ENCODE measurements at places on chromosomes 16 and 17.

DNA sequence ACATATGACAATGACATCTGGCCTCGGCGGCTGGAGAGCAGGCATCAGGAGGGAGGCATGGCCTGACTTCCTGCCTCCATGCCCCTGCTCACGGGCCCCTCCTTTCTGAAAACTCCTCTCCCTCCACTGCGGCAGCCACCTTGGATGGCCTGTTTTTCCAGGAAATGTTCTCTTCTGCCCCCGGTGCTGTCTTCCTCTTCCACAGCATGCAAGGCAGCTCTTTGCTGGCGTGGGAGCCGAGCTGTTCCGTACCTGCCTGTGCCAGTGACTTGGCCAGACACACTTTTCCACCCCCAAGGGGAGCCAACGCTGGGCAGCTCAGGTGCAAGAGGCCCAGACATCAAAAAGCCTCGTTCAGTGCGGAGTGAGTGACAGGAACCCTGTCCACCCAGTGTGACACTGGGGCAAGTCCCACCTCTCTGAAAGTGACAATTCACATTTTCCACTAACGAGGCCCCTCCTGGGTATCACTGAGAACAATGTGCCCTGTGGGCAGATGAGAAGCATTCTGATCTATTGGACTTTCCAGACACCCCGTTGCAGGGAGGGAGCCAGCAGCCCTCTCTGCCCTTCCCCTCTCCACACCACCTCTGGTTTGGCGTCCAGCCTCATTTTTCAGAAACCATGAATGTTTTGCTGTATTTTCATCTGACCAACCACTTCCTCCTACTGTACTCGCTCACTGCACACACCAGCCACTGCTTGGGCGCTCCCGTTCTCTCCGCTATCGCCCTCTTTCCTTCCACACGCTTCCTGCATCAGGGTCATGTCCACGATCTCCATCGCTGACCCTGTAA, 31.2 kb downstream of the NSMCE1 start:
- peak; percentile 27 for DNase-seq

DNA sequence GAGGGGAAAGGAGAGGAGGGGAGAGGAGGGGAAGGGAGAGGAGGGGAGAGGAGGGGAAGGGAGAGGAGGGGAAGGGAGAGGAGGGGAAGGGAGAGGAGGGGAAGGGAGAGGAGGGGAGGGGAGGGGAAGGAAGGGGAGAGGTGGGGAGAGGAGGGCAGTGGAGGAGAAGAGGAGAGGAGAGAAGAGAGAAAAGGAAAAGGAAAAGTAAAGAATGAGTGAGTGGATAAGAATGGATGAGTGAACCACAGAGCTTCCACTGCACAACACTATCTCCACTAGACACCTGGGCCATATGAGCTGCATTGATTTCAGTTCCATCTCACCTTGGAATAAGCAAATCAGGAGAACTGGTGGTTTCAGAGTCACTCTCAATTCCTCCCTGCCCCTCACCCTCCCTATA, 204.1 kb upstream of the TOX3 start:
- DNase-seq = no peak

GRCh38 chr17:28521311-28522085, 15.3 kb downstream of the FOXN1 start:
- no peak for DNase-seq

DNA sequence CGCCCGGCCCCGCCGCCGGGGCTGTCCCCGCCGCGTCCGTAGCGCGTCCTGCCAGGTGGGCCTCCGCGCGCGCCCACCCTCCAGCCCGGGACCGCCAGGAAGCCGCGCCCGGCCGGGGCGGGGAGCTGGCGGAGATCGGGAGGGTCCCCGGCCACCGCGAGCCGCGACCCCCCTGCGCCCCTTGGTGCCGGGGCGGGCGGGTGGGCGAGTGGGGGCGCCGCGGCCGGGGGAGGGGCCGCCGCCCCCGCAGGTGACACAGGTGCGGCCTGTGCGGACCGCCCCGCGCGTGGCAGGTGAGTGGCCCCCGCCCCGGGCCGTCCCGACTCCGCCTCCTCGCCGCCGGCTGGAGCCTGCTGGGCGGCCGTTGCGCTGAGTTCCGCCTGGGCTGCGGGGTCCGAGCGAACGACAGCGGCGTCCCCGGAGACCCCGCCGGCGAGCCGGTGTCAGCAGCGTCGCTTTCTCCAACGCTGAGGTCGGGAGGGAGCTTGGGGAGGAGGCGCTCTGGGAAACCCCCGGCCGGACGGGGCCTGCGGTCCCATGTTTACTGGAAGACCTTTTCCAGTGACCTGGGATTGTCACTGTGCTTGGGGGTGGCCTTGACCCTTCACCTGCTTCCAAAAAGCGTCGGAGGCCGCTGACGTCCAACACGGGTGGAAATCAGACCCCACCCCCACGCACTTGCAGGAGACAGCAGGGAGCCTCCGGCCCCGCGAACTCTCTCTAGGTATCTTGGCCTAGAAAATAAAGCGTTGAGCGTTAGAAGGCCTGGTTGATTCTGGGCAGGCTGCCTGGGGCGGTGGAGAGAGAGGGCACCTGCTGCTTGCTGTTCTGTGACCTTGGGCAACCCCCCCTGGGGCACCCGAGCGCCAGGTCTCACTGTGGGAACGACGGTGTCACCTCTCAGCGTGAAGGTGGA, 542 bp downstream of the KLHL36 start:
- DNase-seq = no peak

- no peak for DNase-seq
Observed at GRCh38 chr17:8353736-8354135, 14.1 kb downstream of the ODF4 start.

DNA sequence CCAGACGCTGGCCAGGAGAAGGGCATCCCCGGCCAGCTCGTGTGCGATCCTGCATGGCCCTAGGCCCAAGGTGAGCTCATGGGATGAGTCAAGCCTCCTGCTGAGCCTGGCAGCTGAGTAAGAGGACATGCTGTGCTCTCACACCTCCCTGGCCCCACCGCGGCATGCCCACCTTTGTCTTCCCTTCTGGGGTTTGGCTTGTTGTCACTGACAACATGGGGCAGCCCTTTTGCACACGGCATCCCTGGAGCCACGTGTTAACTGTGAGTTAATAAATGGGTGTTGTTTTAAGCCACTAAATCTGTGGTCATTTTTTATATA, 8.9 kb upstream of the TNS4 start:
- no peak for DNase-seq

GRCh38 chr17:38353086-38353604, 1.5 kb downstream of the SOCS7 start:
- DNase-seq = no peak

DNA sequence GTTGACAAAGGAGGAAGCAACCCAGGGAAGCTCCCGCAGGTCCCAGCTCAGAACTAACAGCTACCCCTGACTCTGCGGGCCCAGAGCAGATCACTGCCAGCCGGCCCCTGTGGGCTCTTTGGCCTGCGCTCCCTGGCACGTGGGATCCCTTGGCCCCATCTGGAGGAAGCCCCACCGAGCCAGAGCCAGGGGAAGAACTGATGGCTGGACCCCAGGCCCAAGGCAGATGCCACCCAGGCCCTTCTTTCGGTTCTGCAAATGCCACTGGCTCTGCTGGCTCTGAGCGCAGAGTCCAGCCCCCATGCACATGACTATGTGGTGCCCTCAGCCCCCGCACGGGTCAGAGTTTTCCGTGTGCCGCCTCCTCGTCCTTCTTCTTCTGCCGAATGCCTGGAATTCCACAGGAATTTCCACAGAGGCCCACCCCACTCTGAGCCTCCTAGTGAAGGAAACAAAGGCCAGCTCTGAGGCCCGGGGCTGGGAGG, 35.8 kb upstream of the SNN start:
- peak; percentile 92 for DNase-seq

DNA sequence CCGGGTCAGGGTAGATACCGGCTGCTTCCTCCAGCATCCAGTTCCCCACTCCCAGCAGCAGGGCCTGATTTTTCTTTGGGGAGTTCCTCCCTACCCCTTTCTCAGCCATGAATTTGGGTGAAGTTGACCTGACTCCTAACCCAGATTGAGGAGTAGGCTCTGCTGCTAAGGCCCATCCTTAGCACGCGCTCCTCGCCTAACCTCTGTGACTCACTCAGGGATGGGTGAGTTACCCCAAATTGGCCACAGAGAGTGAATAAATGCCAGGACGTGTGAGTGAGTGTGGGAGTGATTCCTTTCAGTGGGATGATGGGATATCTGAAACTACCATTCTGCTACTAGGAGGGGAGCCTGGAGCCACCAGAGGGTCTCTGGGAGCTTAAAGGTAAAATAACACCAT, 28.9 kb upstream of the ABCC12 start:
- no peak for DNase-seq

DNA sequence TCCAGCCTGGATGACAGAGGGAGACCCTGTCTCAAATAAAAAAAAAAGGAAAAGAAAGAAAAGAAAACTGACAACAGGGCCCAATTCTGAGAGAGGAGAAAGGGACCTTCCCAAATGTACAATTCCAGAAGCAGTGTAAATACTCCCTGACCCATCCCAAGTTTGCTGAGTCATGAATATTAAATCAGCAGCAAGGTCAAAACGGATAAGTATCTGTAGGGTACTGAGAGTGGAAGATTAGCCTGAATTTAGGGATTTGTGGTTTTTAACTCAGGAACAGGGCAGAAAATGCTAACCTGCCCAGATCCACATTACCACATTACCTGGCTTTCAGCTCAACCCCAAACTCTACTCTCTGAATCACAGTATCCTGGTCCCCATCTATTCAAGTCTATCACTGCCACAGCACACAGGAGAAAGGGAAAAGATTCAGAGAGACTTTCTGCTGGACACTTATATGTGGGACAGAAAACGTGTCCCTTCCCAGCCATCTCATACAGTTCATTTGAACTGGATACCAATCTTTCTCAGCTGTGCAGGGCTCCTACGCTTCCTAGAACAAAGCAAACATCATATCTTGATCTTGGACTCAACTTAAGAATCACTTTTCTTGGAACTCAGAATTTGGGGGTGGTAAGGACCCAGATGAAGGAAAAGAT, 2.9 kb downstream of the FXR2 start:
- no peak for DNase-seq

- DNase-seq = no peak
Observed at GRCh38 chr16:85710732-85711131, 22.0 kb upstream of the GINS2 start.

DNA sequence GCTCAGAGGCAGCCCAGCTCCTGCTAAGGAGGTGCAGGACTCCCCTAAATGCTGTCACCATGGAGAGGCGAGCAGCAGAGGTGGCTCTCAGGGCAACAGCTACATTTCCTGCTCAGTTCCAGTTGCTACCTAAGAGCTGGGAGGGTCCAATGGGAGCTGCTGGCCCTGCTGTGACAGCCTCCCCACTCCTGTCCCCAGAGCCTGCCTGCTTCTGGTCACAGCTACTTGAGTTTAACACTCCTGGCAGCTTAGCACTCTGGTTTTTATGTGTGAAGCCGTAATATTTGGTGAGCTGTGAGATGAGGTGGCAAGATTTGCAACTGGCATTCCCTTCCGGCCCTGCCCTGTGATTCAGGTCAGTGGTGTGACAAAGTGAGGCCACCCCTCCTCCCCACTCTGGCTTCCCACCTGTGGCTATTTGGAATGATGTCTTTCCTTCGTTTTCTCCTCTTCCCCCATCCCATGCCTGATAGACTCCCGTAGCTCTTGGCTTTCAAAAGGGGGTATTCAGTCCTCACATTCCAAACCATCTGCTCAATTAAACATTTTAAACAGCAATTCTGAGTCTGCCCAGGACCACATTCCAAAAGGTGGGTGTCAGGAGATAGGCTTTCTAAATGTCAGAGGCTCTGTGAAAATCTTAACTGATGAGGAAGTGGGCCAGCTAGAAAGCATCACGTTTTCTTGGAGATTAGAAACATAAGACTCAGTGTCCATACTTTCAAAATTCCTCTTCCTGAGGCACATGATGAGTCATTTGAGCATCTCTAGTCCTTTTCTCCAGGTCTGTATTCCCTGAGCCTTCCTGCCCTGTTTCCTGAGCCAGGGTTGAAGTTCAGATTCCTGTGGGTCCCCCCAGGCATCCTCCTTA, 42.6 kb upstream of the SKAP1 start:
- DNase-seq = no peak

- no peak for DNase-seq
Observed at GRCh38 chr17:31660684-31661083, 198.4 kb downstream of the COPRS start.

GRCh38 chr17:1896243-1897104, 66.7 kb downstream of the RPA1 start:
- DNase-seq = no peak

- no peak for DNase-seq
Observed at GRCh38 chr16:35598696-35599332, 2139.4 kb downstream of the TP53TG3F start.

DNA sequence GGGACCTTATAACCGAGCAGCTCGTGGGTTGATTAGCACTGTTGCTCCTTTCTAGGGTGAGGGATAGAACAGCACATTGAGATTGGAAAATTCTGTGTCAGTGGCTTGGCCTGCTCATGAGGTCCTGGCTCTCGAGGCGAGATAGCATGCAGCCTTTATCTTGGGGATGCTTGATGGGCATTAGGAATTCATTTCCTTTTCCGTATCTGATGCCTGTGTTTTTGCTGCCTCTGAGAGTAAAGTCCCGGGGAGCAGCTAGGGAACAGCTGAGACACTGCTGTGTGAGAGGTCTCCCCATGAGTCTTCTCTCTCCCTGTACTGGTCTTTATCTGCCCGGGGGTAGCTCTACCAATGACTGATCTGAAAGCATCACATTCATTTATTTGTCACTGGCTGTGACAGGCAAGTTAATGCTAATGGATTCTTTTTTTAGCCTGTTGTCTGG, 14.5 kb downstream of the MSI2 start:
- DNase-seq = peak; percentile 43

DNA sequence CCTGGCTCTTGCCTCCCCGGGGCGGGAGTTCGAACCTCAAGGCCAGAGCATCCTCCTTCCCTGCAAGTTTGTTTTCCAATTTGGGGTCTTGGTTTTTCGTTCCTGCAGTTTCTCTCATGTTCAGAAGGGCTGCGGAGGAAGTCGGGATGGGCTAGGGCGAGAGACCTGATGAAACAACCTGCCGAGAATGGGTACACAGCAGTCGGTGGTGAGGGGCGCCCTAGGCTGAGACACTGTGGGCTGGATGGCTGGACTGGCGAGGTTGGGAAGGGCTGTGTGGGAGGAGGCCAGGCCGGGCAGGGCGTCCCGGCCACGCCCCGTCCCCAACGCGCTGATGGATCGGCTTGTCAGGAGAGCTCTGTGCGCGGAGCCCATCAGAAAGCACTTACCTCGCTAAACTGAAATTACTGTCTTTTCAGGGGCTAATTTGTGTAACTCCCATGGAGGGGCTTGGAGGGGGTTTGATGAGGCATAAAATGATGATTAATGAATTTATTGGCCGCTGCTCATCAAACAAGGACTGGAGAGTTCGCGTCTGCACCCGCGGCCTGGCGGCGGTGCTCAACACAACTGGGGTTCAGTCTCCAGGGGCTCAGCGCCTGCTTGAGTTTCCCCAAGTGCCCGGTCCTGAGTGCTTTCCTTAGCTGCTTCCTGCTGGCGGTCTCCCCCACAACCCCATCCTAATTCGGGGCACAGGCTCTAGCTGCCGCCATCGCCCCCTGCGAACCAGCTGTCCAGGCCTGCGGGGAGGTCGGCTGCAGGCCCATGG, 9.0 kb downstream of the IRX5 start:
- no peak for DNase-seq

DNA sequence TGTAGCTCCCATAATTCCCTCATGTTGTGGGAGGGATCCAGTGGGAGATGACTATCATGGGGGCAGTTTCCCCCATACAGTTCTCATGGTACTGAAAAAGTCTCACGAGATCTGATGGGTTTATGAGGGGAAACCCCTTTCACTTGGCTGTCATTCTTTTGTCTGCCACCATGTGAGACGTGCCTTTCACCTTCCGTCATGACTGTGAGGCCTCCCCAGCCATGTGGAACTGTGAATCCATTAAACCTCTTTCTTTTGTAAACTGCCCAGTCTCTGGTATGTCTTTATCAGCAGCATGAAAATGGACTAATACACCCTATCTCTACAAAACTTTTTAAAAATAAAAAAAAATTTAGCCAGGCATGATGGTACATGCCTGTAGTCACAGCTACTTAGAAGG, 6.2 kb upstream of the C17orf113 start:
- DNase-seq = no peak

Measured in umbilical cord (tissue), 2 donors.